ENCODE measurements at places on chromosomes 12 and 14.
A peak's percentile ranks its signal among the peaks of the same experiment; 100 is the strongest.

GRCh38 chr12:118357257-118358007 is 15.3 kb downstream of the TAOK3 start:
- DNase-seq, result peak; percentile 42

DNA sequence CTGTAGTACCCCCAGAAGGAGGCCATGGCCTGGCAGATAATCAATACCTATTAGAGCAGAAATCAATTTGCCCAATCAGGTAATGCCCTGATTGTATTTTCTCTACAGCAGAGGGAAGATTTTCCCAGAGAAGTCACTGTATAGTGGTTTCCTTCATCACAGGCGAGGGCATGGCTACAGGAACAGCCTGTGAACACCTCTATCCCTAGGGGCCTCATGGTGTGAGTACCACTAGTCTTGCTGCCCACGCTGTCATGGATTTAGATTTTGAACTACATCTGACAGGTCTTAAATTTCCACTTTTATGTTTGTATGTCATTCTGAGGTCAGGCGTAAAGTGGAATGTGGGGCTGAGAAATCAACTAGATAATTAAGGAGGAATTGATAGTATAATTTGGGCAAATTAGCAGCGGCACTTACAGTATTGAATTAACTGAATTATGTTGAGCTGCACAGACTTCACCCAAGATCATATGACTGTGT is 42.4 kb upstream of the STXBP6 start:
- DNase-seq, result no peak

DNA sequence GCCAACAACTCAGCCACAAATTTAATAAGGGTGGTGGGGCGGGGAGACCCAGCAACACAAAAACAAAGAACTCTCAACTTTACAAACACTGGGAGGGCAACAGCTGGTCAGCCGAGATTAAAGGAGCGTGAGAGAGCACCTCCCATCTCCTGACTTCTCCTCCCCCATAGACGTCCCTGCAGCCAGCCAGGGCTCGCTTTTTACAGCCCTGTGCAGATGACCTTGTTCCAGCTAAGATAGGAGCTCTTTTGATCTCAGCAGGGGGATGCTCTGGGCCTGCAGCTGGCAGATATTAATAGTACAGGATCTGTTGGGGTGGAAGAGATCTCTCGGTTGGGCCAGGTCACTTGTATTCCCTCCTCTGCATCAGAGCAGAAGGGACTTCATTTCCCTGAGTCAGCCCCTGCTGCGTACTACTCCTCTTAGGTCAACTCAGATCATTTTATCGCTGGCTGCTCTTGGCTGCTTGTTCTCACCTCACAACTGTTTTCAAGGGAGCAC is 475.8 kb downstream of the RAD51B start:
- DNase-seq, result no peak

- no peak for DNase-seq
These were observed 186.7 kb upstream of the SLC38A2 start for GRCh38 chr12:46559311-46559710.

DNA sequence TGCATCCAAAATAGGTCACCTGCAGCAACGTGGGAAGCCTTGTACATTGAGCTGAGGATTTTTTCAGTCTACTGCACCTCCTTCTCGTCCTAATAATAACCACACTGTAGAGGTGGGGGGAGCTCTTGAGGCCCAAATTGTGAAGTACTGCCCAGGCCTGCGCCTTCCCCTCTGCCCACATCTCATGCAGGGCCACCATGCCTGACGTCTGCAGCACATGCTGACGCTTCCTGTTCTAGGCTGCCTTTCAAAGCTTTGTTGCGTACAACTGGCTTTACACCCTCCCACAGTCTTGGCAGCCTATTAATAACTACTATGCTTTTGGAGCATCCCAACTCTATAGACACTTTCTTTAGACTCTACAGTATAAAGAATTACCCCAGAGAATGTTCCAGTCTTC is 26.5 kb upstream of the TTC7B start:
- DNase-seq, result no peak

DNA sequence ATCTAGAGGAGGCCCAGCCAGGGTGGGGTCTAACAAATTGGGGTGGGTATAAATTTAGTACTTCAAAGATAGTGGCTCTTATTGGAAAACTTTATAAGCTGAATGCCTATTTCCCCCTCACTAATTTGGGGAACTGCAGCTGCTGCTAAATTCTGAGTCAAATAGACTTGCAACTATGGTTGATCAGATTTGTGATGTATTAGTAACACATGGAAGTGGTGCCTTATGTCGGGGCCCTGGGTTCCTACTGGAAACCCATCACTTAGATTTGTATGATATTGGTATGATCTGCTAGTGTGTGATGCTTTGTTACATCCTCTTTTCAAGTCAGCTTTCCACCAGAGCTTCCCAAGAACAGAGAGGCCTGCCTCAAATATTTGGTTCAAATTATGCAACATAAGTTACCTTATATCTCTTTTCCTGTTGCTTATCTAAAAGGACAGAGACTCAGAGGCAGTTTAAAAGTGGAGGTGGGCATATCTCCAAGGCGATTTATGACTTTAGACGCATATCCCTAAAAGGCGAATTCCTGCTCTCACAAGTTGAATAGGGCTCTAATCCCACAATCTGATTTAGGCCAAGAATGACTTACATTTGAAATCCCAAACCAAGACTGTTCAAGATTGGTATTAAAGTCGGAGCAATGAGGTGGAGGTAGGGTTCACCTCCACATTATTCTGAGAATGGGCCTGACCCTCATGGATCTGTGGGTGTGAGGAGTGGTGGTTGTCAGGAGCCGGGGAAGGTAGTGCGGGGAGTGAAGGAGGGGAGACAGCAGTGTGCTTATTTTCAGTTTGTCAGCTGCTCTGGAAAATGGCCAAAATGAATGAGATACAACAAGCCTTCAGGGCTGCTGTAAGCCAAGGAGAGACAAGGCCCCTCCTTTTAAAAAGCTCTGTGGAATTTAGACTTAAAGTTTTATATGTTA is 425.8 kb downstream of the RAD51B start:
- no peak for DNase-seq

- DNase-seq, result no peak
These were observed 171.8 kb downstream of the PIWIL1 start for GRCh38 chr12:130509454-130509853.

- DNase-seq, result no peak
These were observed 28.6 kb downstream of the CORO1C start for GRCh38 chr12:108702595-108703320.

- no peak for DNase-seq
These were observed 104.8 kb downstream of the DPF3 start for GRCh38 chr14:72788972-72789728.

- DNase-seq, result no peak
These were observed 37.2 kb downstream of the BEGAIN start for GRCh38 chr14:100549834-100550625.

- no peak for DNase-seq
These were observed 160.6 kb downstream of the ANO4 start for GRCh38 chr12:100955139-100955538.
